T-helper 1 cell (primary cell): ENCODE measurements at places on chromosomes 6 and 20.

- no peak for DNase-seq
These were observed 21.6 kb downstream of the TFAP2B start for GRCh38 chr6:50840112-50840810.

GRCh38 chr6:12648171-12648570, 68.4 kb upstream of the PHACTR1 start:
- DNase-seq: no peak

DNA sequence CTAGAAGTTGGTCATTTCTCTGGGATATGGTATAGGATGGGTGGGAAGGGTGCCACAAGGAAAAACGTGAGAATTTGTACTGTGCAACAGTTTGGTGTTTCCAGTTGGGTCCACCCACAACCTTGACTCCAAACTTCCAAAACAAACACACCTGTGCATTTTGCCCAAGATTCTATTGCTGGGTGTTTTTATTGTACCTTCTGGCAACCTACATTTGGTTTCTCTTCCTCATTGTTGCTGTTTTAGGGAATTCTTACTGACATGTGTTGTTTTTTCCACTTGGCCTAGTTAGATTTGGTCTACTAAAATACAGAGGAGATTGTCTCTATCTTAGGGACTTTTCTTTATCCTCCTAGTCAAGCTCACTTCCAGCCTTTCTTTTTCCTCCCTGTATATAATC, 16.7 kb downstream of the TULP4 start:
- no peak for DNase-seq

DNA sequence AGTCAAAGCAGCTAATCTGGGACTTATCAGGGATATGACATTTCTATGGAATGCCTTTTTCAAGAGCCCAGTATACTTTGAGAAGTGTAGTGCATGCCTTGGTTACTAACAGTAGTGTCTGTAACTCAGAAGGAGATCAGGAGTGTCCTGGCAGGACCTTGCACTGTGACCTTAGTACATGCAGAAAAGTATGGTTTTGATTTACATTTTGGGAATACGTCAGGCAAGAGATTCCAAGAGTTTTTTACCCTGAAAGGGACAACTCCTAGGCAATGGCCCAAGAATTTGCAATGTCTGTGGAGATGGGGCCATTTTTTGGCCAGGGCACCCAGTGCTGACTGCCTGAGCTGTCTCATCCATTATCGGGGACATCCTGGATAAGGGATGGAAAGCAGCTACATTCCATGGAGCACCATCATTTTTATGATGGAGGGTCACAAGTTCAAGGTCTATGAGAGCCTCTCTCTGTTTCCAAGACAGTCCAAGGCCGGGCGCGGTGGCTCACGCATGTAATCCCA, 80.2 kb downstream of the FAM50B start:
- no peak for DNase-seq

GRCh38 chr6:43990275-43990626, 137.0 kb downstream of the MRPL14 start:
- no peak for DNase-seq

DNA sequence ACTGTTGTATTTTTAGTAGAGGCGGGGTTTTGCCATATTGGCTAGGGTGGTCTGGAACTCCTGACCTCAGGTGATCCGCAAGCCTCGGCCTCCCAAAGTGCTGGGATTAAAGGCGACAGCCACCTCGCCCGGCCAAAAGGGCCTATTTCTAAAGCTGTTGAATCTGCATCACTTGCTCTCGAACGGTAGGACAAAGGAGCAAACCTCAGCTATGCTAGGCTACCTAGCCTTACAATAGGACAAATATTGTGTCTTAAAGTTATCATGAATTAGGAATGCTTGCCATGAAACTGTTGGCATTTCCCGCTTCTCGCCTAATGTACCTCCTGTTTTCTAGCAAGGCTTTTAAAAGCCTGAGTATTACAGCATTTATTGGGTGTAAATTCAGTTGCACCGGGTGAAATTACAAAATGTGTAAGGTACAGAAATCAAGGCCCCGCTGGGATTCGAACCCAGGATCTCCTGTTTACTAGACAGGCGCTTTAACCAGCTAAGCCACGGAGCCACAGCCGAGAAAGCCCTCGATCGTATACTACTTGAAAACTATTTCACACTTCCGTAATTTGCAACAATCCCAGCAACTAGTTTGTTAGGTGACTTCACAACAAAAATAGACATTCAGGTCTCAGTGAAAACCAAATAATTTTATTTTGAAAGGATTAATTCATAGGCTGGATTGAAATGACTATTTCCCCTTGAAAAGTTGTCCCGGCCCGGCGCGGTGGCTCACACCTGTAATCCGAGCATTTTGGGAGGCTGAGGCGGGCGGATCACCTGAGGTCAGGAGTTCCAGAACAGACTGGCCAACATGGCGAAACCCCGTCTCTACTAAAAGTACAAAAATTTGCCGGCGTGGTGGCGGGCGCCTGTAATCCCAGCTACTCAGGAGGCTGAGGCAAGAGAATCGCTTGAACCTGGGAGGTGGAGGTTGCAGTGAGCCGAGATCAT, 211.6 kb upstream of the ZNF184 start:
- DNase-seq: peak; percentile 26

DNA sequence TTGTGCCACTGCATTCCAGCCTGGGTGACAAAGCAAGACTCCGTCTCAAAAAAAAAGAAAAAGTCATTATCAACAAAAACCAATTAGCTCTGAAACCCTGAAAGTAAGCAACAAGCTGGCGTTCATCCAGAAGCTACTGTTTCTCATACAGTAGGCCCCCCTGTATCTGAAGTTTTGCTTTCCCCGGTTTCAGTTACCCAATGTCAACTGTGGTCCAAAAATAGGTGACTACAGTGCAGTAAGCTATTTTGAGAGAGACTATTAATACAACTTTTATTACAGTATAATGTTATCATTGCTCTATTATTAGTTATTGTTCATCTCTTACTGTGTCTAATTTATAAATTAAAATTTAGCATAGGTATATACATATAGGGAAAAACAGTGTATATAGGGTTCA, 135.1 kb downstream of the KIF16B start:
- no peak for DNase-seq

DNA sequence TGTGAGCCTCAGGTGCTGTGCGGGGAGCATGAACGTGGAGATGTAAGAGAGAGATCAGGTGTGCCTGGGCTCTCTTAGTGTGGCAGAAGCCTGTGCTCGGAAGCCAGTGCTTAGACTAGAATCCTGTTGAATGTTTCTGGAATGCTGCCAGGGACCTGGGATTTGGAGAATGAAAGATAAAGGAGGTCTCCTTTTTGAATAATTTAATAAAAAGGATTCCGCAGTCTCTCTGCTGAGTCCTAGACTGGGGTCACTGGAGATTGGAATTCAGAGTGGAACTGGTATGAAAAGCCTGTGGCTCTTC, 18.8 kb upstream of the EFCAB8 start:
- DNase-seq: no peak

GRCh38 chr6:170346649-170347048, 40.1 kb downstream of the FAM120B start:
- peak; percentile 65 for DNase-seq

GRCh38 chr6:27962506-27962905, 5.5 kb downstream of the OR2B6 start:
- no peak for DNase-seq

DNA sequence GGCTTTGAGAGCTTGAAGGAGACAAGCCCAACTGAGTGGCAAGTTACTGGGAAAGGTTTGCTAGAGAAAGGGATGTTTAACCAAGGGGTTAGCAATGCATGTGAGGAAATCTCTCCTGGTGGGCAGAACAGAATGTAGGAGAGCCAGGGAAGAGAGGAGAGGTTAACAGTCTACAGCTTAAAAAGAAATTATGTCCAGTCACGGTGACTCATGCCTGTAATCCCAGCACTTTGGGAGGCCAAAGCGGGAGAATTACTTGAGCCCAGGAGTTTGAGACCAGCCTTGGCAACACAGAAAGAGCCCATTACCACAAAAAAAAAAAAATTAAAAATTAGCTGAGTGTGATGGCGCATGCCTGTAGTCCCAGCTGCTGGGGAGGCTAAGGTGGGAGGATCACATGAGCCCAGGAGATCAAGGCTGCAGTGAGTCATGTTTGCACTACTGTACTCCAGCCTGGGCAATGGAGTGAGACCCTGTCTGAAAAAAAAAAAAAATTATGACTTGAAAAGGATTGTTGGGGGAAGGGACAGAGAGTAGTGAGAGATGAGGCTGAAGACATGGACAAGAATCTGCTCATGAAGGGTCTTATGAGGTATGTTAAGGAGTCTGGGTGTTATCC, 264.9 kb downstream of the TBC1D7 start:
- no peak for DNase-seq

GRCh38 chr6:29451471-29452193, 5.2 kb downstream of the OR11A1 start:
- DNase-seq: no peak

- DNase-seq: no peak
These were observed 110.7 kb downstream of the GRM4 start for GRCh38 chr6:34035161-34035560.

GRCh38 chr6:129393654-129394053, 316.3 kb downstream of the ARHGAP18 start:
- no peak for DNase-seq
